ENCODE measurements at places on chromosomes 13 and 19.

DNA sequence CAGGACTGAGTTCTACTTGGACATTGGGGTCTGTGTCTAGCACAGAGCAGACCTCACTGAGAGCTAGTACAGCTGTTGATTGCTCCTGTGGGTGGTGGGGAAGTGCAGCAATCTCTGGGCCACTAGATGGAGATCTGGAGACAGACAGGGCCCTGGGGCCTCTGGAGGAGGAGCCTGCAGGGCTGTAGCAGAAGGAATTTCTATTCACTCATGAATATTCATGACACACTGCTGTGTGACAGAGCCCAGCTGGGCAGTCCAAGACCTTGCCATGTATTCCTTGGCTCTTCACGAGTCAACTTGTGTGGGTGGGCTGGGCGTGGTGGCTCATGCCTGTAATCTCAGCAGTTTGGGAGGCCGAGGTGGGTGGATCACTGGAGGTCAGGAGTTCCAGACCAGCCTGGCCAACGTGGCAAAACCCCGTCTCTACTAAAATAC lies 37.5 kb downstream of the SUGP2 start:
- DNase-seq, result peak; percentile 76

DNA sequence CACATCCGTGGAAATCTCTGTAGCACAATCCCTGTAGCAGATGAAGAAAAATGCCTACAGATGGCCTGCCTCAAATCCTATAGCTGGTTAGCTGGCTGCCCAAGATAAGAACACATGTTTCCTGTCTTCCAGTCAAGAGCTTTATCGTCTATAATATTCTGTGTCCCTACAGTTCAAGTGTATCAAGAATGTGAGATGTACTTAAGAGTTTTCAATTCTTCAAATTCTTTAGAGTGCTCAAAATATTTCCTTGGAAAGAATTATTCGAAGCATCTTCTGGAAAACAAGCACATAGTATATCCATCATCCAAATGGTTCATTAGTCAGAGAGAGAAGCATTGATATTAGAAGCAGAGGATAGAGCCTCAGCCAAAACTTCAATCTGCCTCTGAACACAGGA lies 239.8 kb downstream of the COG6 start:
- DNase-seq, result peak; percentile 87

DNA sequence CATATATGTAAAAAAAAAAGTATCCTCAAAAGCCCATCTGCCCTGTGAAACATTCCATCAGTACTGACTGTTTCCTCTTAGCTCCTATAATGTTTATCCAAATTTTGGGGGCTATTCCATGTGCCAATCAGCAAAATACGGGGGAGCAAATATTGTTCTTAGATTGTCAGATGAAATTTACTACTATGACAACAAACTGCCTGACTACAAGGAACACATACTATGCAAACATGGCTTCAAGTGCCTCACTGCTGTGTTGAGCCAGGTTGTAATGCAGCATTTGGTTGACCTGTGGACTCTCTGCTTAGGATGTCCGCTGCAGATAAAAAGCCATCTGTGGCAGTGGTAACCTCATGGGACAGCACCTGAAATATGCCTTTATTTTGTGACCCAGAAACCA lies 98.2 kb upstream of the SCEL start:
- no peak for DNase-seq

- no peak for DNase-seq
Measured at GRCh38 chr19:31421856-31422255, 72.6 kb upstream of the TSHZ3 start.

DNA sequence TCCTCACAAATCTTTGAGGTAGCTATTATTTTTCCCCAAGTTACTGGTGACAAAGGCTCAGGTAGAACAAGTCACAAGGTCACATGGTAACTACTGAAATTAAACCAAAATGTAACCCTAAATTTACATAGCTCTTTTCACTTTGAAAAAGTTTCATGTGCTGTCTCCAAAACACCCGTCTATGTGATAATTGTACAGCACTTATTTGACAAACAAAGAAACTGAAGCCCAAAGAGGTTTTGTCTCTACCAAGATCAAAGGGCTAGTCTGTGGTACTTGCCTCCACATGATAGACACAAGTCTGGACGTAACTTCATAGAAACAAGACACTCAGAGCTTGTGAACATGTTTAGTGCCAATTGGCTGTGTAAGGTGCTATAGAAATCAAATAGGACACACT lies 108.3 kb downstream of the SACS start:
- DNase-seq, result no peak

DNA sequence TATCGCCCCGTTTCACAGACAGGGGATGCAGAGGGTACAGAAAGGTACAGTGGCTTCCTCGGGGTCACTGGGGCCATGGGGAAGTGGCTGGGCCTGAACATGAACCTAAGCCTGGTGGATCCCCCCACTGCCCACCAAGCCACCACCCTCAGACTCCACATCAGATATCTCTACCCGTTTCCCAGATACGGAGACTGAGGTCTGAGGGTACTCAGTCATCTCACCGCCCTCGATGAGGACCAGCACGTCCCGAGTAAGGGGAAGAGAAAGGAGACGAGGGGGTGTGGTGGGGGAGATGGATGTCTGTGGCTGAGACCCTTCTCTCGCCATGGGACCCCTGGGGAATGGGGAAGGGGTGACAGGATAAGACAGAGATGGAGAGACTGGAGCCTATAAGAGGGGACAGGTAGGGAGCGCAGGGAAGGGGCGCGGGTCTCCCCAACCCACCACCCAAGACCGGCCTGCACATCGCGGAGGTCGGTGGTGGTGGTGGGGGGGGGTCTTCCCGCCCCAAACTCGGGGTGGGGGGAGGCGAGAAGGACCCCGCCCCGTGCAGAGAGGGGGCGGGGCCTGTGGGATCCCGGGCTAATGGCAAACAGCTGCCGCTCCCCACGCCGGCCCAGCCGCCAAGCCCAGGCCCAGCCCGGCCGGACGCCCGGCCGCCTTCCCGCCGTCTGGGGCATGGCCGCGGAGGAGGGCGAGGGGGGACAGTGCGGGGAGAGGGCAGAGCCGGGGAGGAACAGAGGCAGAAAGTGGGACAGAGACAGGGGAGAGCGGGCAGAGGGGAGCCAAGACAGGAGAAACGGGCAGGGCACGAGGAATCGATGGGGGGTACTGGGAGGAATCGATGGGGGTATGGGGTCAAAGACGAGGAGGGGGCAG lies 698 bp downstream of the KANK2 start:
- DNase-seq, result peak; percentile 37

GRCh38 chr19:42498169-42498757 lies 30.0 kb downstream of the CEACAM1 start:
- DNase-seq, result no peak

DNA sequence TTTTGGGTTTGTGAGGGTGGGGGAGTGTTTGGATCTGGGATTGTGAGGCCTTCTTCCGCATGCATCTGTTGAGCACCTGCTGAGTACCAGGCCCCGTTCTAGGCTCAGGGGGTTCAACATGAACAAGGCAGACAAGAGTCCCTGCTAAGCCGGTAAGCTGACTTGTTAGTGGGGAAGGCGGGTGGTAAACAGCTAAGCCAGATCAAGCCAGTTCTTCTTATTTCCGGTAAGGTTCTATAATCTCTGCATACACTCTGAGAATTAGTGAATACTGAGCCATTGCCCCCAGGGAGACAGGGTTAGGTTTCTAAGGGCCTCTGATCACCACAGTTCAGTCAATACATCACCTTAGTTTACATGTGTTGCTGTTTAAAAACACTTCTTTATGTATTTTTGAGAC lies 9.9 kb upstream of the EHD2 start:
- no peak for DNase-seq

DNA sequence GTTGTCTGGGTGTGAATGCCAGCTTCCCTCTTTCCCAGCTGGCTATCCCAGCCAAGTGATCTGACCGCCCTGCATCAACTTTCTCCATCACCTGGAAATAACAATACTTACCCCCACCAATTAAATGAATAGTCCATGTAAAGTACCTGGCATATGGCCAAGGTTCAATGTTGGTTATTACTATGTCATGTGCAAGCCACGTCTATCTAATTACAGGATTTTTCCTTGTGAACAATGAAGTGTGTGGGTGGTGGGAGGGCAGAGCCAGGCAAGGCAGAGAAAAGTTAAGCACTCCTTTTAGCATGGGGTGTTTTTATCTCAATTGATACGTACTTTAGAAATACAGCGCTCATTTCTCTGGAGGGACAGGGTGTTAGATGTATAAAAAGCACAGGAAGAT lies 121.1 kb downstream of the NHLRC3 start:
- no peak for DNase-seq

GRCh38 chr13:50616101-50616500 lies 227.4 kb downstream of the DLEU7 start:
- peak; percentile 65 for DNase-seq

DNA sequence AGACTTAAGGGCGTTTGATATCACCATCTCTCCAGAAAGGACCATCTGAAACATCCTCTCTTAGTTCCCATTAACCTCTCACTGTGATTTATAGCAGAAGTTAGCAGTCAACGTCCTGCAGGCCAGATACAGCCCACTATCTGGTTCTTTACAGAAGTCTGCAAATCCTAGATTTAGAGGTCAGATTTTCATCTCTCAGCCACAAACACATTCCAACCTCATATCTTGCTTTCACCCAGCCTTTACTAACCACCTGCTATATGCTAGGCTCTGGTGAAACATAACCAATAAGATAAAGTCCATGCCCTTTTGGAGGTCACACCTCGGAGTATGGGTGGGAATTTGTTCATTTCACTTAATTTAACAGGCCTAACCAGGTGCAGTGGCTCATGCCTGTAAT lies 76.8 kb upstream of the CACNA1A start:
- no peak for DNase-seq

- no peak for DNase-seq
Measured at GRCh38 chr19:2429917-2430535, 2.6 kb upstream of the TIMM13 start.

DNA sequence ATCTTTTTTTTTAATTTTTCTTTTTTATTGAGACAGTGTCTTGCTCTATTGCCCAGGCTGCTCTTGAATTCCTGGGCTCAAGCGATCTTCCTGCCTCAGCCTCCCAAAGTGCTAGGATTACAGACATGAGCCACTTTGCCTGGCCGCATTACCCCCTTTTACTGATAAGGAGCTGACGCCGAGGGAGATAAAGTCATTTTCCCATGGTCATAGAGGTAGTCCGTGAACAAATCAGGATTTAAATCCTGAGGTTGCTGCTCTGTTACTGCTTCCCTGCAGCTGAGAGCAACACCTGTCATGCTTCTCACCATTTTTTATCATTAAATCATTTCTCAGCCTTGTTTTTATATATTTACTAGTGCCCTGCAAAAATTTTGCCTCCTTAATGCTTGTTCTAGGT lies 7.4 kb downstream of the CYSLTR2 start:
- no peak for DNase-seq

- no peak for DNase-seq
Measured at GRCh38 chr19:5804516-5805461, at the start of gene NRTN. NRTN (plus strand) TSS chr19:5805067; CDS start chr19:5824166, 19,099 bp downstream.

DNA sequence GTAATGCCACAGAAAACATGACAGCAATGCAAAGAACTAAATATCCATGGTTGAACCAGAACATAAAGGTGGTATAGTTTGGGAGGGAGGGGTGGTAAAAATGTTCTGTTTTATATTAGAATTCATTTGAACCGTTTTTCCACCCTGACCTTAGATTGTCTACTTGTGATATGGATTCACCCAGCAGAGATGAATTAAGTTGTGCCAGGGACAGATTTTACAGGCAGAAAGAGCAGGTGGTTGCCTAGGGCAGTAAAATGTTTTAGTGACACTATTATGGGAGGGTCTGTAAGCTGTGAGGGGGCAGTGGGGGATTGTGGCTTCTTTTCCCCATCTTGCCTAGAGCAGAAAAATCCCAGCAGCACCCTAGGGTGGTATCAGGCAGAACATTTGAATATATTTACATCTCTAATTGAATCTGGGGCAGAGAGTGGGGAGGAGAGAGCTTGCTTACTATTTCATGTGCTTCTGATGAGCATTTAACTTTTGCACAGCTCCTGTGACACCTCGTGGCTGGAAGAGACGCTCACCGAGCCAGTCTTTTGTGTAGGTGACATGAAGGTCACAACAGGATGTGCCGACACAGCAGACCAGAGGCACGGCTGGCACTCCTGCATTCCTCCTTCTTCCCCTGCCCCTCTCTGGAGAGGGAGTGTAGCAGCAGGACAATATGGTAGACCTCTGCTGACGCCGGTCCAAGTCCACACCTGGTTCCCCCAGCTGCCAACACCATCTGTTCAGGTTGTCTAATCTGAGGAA lies 452.3 kb downstream of the IRS2 start:
- no peak for DNase-seq

DNA sequence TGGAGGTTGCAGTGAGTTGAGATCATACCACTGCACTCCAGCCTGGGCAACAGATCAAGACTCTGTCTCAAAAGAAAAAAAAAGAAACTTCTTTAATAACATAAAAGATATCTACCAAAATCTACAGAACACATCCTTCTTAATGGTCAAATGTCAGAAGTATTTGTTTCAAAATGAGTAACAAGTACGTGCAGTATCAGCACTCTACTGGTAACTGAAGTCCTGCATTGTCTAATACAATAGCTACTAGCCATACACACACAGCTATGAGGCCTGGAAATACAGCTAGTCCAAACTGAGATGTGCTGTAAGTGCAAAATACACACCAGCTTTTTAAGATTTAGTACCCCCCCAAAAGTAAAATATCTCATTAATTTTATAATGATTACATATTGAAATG lies 88.1 kb downstream of the TSC22D1 start:
- no peak for DNase-seq

DNA sequence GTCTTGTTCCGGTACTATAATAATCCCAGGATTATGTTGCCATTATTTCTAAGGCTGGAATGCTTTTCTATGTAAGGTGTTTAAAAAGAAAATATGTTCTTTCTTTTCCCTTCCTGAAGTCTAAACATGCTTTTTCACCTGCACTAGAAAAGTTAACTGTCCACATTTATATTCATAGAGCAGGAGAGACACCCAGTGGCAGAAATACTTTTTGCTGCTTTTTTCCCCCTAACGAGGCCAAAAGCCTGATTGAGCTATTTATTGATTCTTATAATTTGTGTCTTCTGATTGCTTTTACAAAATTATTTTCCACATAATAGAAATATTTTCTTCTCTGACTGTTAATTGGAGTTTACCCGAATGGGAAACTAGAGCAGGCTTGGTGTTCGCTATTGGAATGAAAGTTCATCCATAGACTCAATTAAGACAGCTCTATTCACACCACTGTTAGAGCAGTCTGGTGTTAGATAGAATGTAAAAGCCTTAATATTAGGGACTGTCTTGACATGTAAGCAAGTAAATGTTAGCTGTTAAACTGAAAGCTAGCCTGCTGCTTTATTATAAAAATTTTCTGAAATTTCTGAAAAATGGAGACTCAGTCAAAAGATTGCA lies 15.8 kb downstream of the GPR180 start:
- no peak for DNase-seq

- no peak for DNase-seq
Measured at GRCh38 chr13:51873117-51873798, 11.5 kb downstream of the CCDC70 start.

- no peak for DNase-seq
Measured at GRCh38 chr13:110354715-110355473, 47.8 kb downstream of the COL4A2 start.

GRCh38 chr13:40146611-40147117 lies 491.2 kb downstream of the COG6 start:
- DNase-seq, result no peak

Data from fibroblast of upper back skin (primary cell).